CD4-positive, alpha-beta T cell (primary cell): ENCODE measurements at places on chromosomes 2 and 18.

GRCh38 chr2:181348107-181348837, 108.9 kb upstream of the ITGA4 start:
- no peak for DNase-seq

DNA sequence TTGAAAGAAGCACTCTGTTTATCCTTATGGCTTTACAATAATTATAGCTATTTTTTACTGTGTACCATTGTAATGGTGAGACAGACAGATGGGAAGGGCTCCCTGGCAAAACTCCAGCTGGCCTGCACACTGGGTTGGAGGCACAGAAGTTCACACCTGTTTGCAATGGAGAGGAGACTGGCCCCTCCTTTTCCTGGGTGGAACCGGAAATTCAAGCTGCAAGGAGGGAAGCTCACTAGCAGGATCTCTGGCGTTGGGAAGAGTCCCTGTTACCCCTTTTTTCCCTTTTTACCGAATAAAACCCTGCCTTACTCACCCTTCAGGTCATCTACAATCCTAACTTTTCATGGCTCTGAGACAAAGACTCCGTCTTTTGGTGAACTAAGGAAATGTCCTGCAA, 100.3 kb upstream of the TFPI start:
- no peak for DNase-seq

- DNase-seq = no peak
These were observed 516.7 kb downstream of the NR4A2 start for GRCh38 chr2:155815851-155816250.

- DNase-seq = peak; percentile 75
These were observed 65.5 kb downstream of the FBXO15 start for GRCh38 chr18:74081966-74082741.

GRCh38 chr18:34758378-34758948, 48.4 kb downstream of the DTNA start:
- DNase-seq = no peak
